ENCODE measurements at places on chromosomes 4 and X.
A peak's percentile ranks its signal among the peaks of the same experiment; 100 is the strongest.

DNA sequence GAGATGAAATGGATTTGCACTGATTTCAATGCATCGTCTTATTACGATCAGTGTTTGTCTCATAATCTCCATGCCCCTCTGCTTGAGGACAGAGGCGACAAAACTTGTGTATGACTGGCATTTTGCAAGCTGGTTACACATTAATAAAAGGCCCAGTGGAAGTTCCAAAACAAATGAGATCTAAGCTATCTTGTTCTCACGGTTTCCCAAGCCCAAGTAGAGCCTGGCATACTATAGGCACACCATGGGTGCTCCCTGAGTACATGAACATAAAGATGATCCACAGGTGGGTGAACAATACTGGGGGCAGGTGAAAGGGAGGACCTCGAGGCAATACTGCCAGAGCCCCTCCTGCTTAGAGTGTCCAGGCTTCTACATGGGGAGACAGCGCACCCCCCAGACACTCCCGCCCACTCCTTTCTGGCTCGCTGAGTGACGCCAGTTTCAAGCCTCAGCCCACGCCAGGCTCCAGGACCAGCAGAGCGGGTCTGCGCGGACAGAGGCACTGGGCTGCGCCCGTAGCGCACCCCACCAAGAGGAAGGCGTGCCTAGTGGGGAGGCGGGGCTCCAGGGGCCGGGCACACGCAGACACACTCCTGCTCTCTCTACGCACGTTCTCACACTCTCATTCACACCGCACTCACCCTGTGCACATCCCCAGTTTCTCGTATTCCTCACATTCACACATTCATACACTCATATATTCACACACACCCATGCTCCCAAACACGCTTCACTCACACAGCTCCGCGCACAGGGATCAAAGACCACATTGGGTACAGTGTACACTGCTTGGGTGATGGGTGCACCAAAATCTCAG lies 8.9 kb upstream of the GSX2 start:
- no peak for DNase-seq

DNA sequence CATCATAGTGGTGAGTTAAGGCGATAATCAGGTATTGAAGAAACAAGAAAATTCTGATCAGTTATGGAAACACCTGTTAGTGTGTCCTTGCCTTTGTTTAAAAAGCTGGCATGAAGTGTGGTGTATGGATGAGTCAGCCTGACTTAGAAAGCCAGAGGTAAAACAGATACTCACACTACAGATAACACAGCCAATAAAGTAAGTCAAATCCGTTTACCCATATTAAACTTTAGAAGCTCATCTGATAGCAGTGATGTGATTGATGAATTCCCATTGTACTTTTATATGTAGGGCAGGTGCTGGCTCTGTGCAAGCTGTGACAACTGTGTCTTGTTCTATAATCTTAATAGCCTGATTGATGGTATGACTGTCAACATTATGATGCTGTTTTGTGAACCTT lies 1392.7 kb upstream of the IGFBP7 start:
- no peak for DNase-seq

DNA sequence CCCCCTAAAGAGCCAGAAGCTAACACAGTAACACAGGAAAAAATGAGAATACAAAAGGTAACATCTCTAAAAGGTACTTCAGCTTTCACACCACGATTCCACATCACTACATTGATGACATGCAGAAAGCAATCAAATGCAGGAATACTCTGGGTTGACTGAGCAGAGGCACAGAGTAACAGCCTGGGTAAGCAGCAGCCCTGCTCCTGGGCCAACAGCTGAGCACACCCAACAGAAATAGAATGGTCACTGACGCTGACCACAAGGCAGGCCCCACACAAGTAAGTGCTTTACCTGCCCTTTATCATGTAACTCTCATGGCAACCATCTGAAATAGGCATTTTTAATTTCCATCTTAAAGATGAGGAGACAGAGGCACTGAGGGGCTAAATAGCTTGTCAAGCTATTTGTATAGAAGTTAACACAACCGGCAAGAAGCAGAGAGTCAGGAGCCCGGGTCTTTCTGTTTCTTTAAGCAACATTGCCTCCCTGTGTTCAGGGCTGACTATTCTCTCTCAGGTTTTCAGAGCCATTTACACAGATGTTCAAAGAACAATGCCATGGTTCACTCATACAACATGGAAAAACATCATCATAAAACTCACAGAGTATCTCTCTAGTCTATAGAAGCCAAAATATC lies 168.9 kb downstream of the ZNF674 start:
- DNase-seq = peak; percentile 69

DNA sequence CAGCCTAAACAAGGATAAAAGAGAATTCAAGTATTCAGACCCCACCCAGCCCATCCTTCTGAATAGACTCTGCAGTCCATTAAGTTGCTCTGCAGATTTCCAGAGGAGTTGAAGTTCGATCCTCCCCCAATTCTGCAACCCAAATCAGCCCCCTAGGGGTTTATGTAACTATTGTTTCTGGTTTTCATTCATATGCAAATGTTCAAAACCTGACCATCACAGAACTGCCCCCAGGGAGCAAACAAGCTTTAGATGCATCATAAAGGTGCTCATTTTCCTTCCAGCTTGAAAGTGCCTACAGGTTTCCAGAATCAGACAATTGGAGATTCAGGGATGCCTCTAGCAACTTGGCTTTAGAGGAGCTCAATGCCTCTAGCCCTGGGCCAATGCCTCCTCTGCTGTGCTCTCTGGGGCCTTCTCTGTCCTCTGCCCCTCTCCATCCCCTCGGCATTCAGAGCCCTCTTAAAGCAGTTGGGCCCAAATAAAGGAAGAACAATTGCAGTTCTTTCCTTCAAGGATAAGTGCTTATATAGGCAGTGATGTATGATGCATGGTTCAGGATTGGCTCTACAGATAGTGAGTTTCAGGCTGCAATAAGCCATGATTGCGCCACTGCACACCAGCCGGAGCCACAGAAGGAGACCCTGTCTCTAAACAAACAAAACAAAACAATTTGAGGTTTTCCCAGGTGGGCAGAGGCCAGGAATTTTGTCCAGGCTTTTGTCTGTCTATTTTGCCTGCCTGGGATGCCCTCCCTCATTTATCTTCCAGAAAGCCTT lies 23.5 kb upstream of the SPINK2 start:
- DNase-seq = no peak

- DNase-seq = no peak
Observed at GRCh38 chr4:8284391-8284790, 14.8 kb downstream of the HTRA3 start.

- DNase-seq = no peak
Observed at GRCh38 chrX:93538575-93538974, 134.8 kb downstream of the NAP1L3 start.

GRCh38 chrX:120302434-120302833 lies 8.8 kb downstream of the TMEM255A start:
- DNase-seq = no peak

DNA sequence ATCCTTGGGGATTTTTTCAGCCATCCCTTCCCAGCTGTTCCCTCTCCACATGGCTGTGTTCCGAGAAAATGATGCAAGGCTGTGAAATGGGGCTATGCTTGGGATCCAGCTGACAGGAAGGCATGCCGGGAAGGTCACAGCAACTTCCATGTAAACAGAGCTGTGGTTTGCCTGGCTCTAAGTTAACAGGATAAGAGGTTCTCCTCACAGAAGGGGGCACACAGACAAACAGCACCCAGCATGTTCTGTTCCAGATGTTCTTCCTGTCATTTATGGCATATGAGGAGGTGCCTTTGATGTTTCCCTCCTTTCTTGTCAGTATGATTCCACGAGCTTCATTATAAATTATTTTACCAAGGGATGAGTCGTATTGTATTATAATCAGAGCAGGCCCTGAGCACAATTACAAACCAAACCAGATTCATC lies 220.7 kb downstream of the ANTXR2 start:
- peak; percentile 54 for DNase-seq

GRCh38 chrX:150621652-150622051 lies 53.2 kb downstream of the MTM1 start:
- no peak for DNase-seq

DNA sequence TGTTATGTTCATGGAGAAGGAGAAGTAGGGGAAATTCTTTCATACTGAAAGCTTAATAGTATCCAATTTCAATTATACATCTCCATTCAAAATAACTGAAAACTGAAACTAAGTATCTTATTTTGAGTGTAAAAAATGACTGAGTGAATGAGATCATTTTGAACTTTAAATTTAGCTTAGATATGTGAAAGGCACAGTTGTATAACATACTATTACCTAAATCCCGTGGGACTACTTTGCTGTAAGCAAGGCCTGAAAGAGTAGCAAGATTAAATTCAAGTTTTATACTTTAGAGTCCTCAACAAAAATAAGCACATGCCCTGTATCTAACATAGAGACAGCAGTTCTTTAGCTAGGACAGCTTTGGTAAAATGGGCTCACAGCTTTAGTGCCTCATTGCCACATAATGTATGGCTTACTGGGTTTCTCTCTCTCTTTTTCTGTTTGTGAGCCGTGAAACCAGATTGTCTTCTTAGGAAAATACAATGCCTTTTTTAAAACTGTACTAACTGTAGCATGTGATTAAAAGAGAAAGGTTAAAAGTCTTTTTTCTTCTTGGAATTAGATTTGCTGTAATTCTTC lies 43.2 kb downstream of the GSTCD start:
- DNase-seq = no peak

- peak; percentile 92 for DNase-seq
Observed at GRCh38 chr4:85842540-85842939, 367.6 kb downstream of the ARHGAP24 start.

GRCh38 chrX:10631416-10632145 lies 11.2 kb upstream of the MID1 start:
- DNase-seq = no peak

DNA sequence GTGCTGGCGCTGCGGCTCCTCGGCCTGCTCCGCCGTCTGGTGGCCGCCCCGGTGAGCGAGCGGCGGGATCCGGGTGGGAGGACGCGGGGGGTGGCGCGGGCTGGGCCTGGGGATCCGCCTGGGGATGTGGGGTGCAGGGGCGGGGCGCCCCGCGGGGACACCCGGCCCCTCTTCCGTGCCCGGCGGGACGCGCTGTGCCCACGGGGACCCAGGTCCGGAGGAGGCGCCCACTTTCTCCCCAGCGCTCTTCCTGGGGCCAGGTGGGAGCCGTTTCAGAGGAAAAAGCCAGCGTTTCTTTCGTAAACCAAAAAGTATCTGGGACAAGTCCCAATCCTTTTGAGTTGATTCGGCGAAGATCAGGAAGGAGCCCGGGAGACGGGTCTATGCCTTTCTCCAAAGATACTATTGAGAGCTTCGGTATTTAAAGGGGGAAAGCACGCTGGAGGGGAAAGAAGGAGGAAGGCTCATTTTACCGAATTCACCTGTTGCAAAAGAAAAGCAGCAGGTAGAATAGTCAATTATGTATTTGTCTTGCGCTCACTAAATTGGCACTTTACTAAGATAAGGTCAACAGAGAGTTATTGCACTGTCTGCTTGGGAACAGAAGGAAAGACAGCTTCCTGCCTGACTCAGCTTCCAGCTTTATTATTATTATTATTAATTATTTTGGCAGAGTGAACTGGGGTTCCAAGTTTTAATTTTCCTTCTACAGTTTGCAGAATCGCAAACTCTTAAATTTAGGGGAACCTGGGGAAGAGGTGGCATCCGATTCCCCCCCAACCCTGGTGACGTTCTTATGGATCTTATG lies 81.5 kb upstream of the CD99 start:
- peak; percentile 32 for DNase-seq

DNA sequence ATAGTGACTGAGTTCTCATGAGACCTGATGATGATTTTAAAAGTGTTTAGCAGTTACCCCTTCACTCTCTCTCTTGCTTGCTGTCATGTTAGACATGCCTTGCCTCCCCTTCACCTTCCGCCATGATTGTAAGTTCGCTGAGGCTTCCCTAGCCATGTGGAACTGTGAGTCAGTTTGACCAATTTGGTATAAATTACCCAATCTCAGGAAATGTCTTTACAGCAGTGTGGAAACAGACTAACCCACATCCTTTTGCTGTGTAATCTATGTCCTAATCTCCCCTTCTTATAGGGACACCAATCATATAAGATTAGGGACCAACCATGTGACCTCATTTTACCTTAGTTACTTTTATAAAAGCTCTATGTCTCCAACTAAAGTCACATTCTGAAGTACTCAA lies 677.8 kb downstream of the ADGRL3 start:
- DNase-seq = no peak

- DNase-seq = no peak
Observed at GRCh38 chr4:180823108-180823507, 1420.1 kb upstream of the TENM3 start.

DNA sequence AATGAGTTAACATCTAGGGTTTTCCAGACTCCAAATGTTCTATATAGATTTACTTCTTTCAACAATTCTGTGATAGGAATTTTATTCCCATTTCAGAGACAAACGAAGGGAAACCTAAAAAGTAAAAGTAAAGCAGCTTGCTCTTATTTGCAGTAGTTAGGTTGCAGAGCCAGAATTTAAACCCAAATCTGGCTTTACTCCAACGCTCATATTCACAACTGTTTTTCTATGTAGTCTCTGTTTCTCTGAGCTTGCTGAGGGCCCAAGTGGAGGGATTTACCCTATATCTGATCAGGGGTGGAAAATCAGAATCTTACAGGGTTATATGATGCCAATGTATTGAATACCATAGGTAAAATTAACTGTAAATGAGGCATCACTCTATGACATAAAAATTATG lies 599.1 kb upstream of the GRIA3 start:
- DNase-seq = no peak

GRCh38 chr4:89382439-89382838 lies 74.8 kb upstream of the GPRIN3 start:
- no peak for DNase-seq

DNA sequence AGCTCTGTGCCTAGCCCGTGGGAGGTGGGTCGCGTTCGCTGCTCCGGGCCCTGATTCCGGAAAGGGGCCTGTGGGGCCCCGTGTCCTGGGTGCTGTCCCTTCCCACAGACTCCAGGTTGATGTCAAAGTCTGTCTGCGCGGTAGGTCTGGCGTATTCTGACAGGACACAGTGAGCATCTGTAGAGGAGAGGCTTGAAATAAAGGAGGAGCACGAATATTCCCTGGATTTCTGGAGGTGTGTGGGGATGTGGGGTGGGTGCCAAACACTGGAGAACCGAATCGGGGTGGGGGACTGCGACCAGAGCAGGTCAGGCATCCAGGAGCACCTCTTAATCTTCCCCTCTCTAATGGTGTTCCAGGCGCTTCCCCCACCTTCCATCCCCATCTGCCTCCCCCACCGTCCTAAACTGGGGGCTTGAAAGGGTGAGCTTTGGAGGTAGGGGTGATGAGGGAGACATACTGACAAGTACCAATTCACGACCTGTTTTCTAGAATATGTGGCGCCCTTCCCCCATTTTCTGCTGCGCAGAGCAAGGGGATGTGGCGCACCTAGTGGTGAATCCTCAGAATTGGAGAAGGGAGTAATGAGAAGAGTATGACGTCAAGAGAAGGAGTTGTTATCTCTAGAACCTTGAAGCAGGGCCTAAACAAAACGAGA lies 877 bp downstream of the GPRASP1 start:
- peak; percentile 9 for DNase-seq

DNA sequence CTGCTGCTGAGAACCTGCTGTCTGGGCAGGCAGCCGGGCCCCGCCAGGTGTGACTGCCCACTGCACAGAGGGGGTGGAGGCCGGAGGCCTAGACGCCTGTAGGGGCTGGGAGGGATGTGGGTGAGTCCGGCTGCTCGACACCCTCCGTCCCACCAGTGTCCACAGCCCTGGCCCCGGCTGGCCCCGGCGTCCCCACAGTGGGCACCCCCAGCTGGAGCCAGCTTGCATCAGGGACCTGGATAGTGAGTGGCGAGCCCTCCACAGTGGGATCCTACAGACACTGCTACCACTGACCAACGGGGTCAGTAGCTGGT lies 34.7 kb upstream of the SPON2 start:
- no peak for DNase-seq
